Dermis microvascular lymphatic vessel endothelial cell (primary cell): ENCODE measurements at places on chromosomes 6 and 20. TPM values are rescaled to one million over a fixed set of nuclear protein-coding genes. Genes with fewer than 3 reads are reported as not detected.

CASS4 gene
- total RNA-seq: under 0.01 and 0.13 TPM in 2 replicates

PTCRA gene
- total RNA-seq: not detected in 2 replicates

STK38 gene
- total RNA-seq: 10.5 and 11.4 TPM in 2 replicates

HEY2 gene
- total RNA-seq: under 0.01 TPM in 1 of 2 replicates, not detected in the other

EYA2 gene
- not detected in 2 replicates for total RNA-seq

PNPLA1 gene
- total RNA-seq: not detected in 2 replicates

ENPP5 gene
- under 0.01 TPM in 1 of 2 replicates, not detected in the other for total RNA-seq

OPN5 gene
- total RNA-seq: not detected in 2 replicates

MAP7 gene
- 0.51 and 1.0 TPM in 2 replicates for total RNA-seq

PDYN gene
- not detected in 2 replicates for total RNA-seq

PACSIN1 gene
- not detected in 2 replicates for total RNA-seq

MUCL3 gene
- not detected in 2 replicates for total RNA-seq

SLC22A3 gene
- under 0.01 TPM in 1 of 2 replicates, not detected in the other for total RNA-seq

RSPH4A gene
- 0.51 and 0.89 TPM in 2 replicates for total RNA-seq

FOXS1 gene
- 0.39 and 0.76 TPM in 2 replicates for total RNA-seq

CYP39A1 gene
- 0.25 and 0.26 TPM in 2 replicates for total RNA-seq

ASF1A gene
- 15.8 and 16.7 TPM in 2 replicates for total RNA-seq

CALHM4 gene
- 0.13 TPM in 1 of 2 replicates, not detected in the other for total RNA-seq

ALDH8A1 gene
- total RNA-seq: 0.13 and 0.25 TPM in 2 replicates

DNAJC5 gene
- 67.3 and 89.9 TPM in 2 replicates for total RNA-seq

SOX18 gene
- 27.2 and 75.7 TPM in 2 replicates for total RNA-seq

CCN2 gene
- total RNA-seq: 178 and 284 TPM in 2 replicates

DNAH8 gene
- not detected in 2 replicates for total RNA-seq

FAM184A gene
- total RNA-seq: 0.13 and 0.25 TPM in 2 replicates

POPDC3 gene
- 0.25 and 0.39 TPM in 2 replicates for total RNA-seq

FAM217A gene
- total RNA-seq: not detected in 2 replicates

SNX21 gene
- total RNA-seq: 11.7 and 13.4 TPM in 2 replicates

HCK gene
- total RNA-seq: not detected in 2 replicates

ACTL10 gene
- total RNA-seq: 1.0 and 1.4 TPM in 2 replicates

CFB gene
- 0.13 and 0.51 TPM in 2 replicates for total RNA-seq

STAU1 gene
- 38.0 and 50.1 TPM in 2 replicates for total RNA-seq

BMP5 gene
- total RNA-seq: not detected in 2 replicates

LRP11 gene
- 5.9 and 7.1 TPM in 2 replicates for total RNA-seq

SLC44A4 gene
- under 0.01 TPM in 2 replicates for total RNA-seq

PPARD gene
- 4.0 and 8.9 TPM in 2 replicates for total RNA-seq

ZNF184 gene
- 4.4 and 4.7 TPM in 2 replicates for total RNA-seq
